ENCODE measurements at places on chromosomes 5 and 9.

DNA sequence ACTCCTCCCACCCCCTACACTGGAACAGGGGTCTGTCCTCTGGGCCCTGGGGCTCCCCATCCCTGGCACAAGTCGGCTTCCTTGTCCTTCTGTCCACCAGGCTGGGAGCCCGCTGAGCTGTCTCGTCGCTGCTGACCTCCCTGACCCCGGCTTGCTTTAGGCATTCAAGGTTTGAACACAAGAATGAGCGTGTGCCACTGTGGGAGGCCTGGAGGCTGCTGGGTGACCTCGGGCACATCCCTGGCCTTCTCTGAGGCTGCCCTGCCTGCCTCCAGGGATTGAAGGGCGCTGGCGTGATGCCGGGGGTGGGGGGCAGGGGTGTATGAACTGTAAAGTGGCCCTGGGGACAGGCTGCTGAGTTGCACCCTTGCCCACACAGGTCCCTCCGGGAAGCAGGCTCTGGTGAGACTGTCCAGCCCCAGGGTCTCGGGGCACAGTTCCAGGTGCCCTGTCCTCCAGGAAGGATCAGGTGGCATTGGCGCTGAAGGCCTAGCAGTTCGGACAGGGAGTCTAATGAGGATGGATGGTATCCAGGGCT, 18.2 kb downstream of the FIBCD1 start:
- DNase-seq, result no peak

- no peak for DNase-seq
Observed at GRCh38 chr5:147759441-147759840, 23.1 kb downstream of the JAKMIP2 start.

DNA sequence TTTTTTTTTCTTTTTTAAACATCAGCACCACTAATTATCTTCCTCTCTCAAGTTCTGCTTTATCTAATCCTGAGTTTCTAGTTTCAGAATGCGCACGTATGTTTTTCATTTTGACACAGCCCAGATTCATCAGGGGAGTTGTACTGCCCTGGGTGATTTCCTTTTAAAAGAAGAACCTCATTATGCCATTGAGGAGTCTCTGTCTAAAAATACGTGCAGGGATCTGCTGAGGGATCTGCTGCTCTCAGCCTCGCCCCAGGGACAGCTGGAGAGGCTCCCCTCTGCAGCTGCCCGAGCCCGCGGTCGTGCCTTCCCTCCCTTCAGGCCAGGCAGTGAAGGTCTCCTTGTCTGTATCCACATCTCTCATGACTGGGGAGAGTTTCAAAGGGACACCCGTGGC, 273.1 kb downstream of the ARHGEF28 start:
- no peak for DNase-seq

- no peak for DNase-seq
Observed at GRCh38 chr9:79868567-79869189, 296.9 kb downstream of the TLE4 start.

DNA sequence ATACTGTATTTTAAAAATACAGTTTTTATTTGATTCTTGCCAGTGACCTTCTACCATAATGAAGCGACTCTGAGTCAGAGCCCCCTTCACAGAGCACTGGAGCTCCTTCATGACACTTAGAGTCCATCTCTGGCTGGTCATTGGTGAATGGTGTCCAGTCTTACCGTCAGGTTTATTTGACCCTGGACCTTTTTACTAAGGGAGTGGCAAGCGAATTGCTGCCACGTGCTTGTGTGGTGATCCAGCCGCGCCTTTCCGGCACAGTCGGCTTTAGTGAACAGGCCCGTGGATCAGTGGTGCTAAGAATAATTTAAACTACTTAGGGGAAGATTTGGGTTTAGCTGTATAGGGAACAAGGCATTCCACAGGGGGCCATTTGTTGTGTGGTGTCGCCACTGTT, 48.5 kb downstream of the PRRC2B start:
- no peak for DNase-seq

- DNase-seq, result no peak
Observed at GRCh38 chr5:137997726-137998213, 35.1 kb downstream of the FAM13B start.

DNA sequence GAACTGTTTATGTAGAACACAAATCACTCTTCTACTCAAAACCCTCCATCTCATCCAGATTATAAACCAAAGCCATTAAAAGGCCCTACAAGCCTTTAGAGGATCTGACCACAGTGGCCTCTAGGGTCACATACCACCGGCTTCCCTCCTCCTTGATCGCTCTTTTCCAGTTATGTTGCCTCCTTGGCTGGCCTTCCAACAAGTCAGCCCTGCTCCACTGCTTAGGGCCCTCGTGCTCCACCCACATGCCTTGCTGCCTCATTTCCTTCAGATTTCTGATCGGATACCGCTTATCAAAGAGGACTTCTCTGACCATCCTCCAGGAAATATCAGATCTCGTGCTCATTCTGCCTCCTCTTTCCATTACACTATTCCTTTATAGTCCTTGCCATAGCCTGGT, 139.4 kb upstream of the RAI14 start:
- DNase-seq, result no peak

GRCh38 chr5:150219861-150220260, 30.0 kb downstream of the SLC6A7 start:
- DNase-seq, result no peak

- DNase-seq, result no peak
Observed at GRCh38 chr5:17261075-17261474, 43.6 kb downstream of the BASP1 start.

DNA sequence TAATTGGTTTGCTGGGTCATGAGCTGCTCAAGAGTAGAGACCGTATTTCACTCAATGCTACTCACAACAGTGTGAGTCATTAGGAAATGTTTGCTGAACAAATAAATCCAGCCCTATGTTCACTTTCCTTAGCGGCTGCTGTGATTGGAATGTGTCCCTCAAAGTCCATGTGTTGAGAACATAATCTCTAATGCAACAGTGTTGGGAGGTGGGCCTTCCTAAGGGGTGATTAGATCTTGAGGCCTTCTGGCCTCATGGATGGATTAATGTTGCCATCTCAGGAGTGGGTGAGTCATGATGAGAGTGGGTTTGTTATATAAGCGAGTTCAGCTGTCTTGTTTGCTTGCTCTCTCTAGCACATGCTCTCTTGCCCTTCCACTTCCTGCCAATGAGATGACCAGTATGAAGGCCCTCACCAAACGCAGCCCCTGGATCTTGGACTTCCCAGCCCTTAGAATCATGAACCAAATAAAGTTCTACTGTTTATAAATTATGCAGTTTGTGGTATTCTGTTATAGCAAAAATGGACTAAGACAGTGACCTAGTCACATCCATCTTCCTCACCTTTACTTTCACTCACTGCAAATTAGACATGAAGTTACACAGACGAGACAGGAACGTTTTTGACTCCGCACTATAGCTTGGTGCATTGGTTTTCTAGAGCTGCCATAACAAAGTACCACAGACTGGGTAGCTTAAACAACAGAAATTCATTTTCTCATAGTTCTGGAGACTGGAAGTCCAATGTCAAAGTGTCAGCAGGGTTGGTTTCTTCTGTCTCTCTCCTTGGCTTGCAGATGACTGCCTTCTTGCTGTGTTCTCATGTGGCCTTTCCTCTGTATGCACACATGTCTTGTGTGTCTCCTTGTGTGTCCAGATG, 50.9 kb upstream of the FAM169A start:
- no peak for DNase-seq

DNA sequence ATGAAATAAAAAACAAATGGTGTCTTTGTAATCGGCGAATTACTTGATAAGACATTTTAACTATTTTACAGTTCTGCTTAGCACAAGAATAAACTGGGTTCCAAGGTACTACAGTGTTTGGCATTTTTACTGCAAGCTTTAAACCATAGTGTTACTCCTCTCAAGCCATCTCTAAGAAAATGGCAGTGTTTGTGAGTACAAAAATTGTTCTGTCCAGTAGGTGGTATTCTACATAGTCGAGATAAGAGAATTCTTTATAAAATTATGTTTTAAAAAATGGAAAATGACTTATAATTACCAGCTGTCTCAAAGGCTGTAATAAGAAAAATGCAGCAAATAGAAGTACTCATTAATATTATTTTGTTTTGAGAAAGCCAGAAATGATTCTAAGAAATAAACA, 3.2 kb downstream of the SMIM15 start:
- no peak for DNase-seq

GRCh38 chr5:36611520-36612274, 5.3 kb downstream of the SLC1A3 start:
- no peak for DNase-seq
